ENCODE measurements at places on chromosomes 2 and 18.

- DNase-seq, result no peak
Observed at GRCh38 chr2:184413671-184414229, 184.6 kb upstream of the ZNF804A start.

- no peak for DNase-seq
Observed at GRCh38 chr2:205076405-205076804, 531.1 kb downstream of the PARD3B start.

DNA sequence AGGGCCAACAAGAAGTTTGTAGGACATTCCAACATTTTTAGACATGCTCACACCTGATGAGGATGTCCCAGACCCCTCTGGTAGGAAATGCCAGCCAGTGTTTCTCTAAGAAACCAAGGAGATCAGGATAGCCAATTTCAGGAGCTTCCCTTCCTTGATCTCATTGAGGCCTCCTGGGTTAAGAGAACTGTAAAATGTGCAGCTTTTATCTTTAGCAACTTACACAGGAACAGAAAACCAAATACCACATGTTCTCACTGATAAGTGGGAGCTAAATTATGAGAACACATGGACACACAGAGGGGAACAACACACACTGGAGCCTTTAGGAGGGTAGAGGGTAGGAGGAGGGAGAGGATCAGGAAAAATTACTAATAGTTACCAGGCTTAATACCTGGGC lies 99.6 kb upstream of the MAP2 start:
- no peak for DNase-seq

DNA sequence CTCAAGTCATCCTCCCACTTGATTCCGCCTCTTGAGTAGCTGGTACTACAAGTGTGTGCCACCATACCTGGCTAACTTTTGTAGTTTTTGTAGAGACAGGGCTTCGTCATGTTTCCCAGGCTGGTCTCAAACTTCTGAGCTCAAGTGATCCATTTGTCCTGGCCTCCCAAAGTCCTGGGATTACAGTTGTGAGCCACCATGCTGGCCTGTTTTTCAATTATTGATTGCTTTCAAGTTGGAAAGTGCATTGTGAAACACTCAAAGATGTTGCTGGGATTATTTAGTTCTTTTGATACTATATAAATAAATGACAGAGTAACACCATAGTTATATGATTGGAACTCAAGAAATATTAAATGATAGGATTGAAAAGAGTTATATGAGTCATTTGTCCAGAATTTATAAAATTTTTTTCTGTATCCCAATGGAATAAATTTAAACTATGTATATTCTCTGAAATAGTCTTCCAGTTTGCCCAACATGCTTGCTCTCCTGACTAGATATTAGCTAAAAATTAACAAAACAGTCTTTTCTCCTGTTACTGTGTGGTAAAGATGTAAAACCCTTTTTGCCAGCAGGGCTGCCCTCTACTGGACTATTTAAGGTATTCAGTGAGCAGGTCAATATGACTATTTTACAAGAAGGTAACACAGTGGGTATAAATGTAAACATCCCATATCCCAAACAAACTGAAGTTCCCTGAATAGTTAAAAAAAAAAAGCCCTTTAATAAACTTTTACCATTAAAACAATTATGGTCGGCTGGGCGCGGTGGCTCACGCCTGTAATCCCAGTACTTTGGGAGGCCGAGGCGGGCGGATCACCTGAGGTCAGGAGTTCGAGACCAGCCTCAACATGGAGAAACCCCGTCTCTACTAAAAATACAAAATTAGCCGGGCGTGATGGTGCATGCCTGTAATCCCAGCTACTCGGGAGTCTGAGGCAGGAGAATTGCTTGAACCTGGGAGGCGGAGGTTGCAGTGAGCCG lies 42.7 kb downstream of the ACSL3 start:
- DNase-seq, result peak; percentile 65

GRCh38 chr2:241858206-241859016 lies at the start of gene PDCD1:
TSS of gene PDCD1 (minus strand) at chr2:241858894. CDS start at chr2:241858838, 56 bp downstream.
- no peak for DNase-seq

- DNase-seq, result no peak
Observed at GRCh38 chr18:30989141-30989540, 53.4 kb downstream of the DSC3 start.

DNA sequence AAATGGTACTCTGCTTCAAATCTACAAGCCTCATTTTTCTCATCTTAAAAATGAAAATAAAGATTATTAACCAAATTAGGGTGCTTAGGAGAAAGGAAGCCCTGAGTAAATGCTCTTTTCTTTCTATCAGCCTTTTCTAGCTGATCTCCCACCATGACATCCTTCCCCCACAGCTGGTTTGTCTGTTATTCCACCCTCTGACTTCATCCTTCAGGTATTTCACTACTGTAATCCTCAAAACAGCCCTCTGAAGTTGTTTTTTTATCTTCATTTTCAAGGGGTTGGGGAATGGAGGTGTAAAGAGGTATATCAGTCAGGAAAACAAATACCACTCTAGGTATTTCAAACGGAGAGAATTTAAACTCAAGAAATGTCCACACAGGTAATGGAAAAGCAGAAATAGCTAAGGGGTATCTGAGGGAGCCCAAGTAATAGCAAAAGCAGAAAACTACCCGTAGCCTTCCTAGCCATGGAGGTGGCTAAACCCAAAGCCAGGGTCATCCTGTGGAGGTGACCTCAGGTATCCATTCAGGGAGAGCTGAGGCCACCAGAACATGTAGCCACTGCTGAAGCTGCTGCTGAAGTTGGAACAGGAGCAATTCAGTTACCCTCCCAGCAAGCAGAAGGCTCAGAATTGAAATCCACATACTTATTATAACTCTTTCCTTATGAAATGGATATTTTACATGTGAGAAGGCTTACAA lies 990.9 kb upstream of the ACVR2A start:
- peak; percentile 33 for DNase-seq

DNA sequence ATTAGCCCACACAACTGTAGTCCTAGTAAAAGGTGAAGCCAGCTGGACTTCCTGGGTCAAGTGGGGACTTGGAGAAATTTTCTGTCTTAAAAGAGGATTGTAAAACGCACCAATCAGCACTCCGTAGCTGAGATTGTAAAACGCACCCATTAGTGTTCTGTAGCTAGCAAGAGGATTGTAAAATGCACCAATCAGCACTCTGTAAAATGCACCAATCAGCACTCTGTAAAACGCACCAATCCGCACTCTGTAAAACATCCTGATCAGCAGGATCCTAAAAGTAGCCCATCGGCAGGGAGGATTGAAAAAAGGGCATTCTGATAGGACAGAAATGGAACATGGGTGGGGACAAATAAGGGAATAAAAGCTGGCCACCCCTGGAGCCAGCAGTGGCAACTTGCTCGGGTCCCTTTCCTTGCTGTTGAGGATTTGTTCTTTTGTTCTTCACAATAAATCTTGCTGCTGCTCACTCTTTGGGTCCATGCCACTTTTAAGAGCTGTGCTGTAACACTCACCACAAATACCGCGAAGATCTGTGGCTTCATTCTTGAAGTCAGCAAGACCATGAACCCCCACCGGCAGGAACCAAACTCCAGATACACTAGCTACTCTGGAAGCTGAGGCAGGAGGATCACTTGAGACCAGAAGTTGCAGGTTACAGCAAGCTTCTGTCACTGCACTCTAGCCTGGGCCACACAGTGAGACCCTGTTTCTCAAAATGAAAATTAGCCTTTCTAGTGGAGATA lies 102.6 kb downstream of the HS6ST1 start:
- DNase-seq, result no peak

DNA sequence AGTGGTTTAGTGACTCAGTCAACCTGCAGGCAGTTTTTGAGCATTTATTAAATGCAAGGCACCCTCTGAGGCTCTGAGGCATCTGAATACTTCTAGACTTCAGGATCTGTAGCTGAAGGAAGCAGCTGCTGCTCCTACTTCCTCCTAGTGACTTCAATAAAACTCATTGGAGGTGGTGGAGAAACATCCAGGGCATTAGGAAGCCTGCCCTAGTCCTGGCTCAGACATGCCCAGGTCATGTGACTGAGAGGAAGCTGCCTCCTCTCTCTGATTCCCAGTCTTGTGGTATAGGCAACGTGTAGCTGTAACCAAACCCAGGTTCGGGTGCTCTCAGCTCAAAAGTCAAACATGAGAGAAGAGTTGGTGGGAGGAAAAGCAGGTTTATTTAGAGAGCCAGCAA lies 287.2 kb upstream of the GYPC start:
- peak; percentile 4 for DNase-seq

DNA sequence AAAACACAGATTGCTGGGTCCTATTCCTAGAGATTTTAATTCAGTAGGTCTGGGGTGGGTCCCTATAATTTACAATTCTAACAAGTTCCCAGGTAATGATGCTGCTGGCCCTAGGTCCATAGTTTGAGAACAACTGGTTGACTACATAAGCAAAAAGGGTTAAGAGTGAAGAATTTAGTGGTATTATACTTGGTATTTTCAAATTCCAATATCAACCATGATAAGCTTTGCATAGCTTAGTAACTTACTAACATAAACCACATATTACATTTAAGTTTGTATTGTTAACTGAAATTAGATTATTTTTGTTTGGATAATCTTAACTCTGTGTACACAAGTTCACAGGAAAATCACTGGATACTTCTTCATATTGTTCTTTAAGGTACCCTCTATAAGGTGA lies 862.9 kb upstream of the ACVR2A start:
- no peak for DNase-seq

- DNase-seq, result peak; percentile 81
Observed at GRCh38 chr18:49898421-49898820, 85.1 kb upstream of the ACAA2 start.

DNA sequence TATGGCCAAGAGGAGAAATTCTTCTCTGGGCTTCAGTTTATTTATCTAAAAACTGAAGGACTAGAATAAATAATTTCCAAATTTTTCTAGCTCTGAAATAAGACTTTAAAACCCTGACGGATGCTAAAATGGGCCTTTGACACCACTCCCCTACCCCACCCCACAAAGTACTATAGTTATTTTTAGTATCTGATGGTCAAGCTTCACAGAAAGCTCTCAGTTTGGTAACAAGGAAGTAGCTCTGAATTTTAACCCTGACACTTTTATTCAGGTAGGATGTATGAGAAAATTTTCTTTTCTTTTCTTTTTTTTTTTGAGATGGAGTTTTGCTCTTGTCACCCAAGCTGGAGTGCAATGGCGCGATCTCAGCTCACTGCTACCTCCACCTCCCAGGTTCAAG lies 2.4 kb downstream of the RBKS start:
- no peak for DNase-seq

- no peak for DNase-seq
Observed at GRCh38 chr18:45202061-45202460, 413.2 kb upstream of the SLC14A2 start.

DNA sequence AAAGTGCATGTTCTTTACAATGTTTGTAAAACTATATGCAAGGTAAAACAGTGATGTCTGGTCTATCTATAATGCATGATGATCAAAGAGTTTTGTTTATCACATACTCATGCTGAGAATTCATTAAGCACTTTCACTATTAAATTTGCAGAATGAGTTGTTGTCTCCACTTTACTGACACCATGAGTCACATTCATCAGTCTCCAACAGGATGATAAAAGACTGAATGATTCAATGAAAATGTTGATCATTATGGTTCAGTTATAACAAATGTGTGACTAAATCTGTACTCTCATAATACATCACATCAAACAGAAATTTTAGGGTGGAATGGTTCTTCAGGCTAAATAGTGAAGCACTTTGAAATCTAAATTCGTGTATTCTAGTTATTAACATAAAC lies 129.0 kb downstream of the ERBB4 start:
- DNase-seq, result peak; percentile 36

DNA sequence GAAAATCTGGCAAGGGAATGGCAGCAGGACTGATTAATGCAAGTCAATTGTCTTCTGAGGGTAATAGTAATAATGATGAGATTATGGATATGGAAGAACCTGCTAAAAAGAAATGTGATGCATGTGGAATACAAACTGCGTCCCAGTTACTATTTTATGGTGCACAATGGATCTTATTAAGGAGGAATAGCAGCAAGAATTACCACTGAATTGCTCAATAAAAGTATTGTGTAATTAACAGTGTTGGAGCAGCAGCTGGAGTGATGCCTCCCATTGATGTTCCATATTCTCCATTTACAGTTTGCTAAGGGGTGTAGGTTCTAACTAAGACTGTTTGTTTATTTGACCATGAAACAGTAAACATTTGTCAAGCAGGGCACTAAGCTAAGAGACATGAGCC lies 167.9 kb downstream of the HRH4 start:
- peak; percentile 21 for DNase-seq

- DNase-seq, result peak; percentile 35
Observed at GRCh38 chr2:213104092-213104902, 47.1 kb downstream of the IKZF2 start.

DNA sequence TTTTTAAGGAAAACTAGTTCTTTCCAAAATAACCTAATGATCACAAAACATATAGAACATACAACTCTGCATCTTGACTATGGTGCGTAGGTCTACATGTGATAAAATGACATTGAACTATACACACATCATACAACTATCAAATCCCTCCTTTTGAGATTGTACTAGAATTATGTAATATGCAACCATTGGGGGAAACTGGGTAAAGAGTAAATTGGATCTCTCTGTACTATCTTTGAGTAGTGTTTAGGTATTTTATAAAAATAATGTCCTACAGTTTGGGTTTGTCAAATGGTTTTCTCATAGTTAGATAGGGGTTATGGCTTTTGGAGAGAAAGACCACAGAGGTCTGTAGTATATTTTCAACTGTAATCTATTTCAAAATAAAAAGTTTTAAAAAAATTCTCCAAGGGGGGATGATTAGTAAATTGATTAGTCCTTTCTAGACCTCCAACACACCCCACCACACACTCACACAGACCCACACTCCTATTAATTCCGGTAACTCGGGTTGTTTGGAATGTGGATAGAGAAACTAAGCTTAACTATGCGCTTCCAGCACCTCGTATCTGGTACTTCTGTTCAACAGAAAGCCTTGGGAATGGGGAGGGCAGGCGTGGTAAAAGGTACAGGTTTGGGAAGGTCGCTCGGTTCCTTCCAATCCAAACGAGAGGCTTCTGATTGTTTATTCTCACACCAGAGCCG lies 695 bp upstream of the BIRC6 start:
- DNase-seq, result peak; percentile 46

- peak; percentile 48 for DNase-seq
Observed at GRCh38 chr18:77000527-77000926, 132.1 kb downstream of the MBP start.

GRCh38 chr2:28721601-28722191 lies 29.9 kb upstream of the PPP1CB start:
- DNase-seq, result no peak

GRCh38 chr2:45567974-45568789 lies 42.9 kb downstream of the SRBD1 start:
- DNase-seq, result no peak

DNA sequence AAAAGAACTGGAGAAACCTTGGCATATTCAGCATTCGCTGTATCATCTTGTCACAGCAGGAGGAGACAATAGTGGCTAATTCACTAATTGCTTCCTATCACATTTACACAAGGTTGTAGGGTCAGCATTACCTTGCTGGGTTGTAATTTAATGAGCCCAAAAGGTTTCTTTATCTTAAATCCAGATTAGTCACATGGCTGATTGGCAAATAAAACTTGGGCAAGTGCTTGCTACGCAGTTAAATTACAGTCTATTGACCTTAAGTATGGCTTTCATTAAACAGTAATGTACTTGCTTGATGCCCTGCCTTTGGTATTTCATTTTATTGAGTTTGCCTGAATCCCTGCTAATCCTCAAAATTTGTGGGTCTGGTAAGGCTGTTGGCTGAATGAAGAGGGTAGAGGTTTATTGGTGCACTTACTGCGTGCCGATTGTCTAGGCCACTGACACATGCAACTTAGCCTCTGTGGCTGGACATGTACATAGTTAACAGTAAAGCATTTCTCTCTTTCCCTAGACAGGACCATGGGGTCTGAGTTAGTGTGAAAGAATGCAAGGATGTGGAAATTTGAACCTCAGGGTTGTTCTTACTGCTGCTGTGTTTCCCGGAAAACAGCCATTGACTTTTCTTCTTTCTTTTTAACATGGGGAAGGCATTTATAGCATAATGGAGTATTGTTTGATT lies 34.3 kb downstream of the FMNL2 start:
- peak; percentile 50 for DNase-seq

All from epithelial cell of esophagus (primary cell).